ENCODE measurements at places on chromosomes 11 and 22. TPM values are rescaled to one million over a fixed set of nuclear protein-coding genes. Genes with fewer than 3 reads are reported as not detected.
A peak's percentile ranks its signal among the peaks of the same experiment; 100 is the strongest.

RNF169 gene
- polyA plus RNA-seq: 13.2 TPM

MRGPRX4 gene
- polyA plus RNA-seq: not detected

LMO2 gene
- polyA plus RNA-seq: 20.3 TPM

CYP2D6 gene
- polyA plus RNA-seq: 2.0 TPM

BIK gene
- polyA plus RNA-seq: not detected

DNA sequence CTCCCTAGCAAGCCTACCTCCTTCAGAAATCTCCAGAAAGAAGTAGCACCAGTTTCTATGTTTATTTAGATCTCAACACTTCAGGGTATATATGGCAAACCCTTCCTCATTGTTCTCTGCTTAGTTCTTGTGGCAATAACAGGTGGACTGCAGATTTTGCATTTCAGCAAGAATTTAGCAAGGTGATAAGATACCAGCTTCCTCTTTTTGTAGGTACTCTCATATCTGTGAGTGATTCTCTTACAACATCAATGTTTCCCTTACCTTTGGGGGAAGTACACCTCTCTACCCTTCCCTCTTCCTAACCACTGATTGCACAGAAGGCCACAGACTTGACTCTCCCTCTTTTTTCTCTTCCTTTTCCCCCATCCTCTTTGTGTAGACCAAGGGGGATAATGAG lies 230.9 kb upstream of the SESN3 start:
- DNase-seq: no peak

- no peak for DNase-seq
Observed at GRCh38 chr11:19766810-19767209, 54.2 kb downstream of the NAV2 start.

GRCh38 chr11:117506971-117507370 lies 179.3 kb downstream of the CEP164 start:
- no peak for DNase-seq

DNA sequence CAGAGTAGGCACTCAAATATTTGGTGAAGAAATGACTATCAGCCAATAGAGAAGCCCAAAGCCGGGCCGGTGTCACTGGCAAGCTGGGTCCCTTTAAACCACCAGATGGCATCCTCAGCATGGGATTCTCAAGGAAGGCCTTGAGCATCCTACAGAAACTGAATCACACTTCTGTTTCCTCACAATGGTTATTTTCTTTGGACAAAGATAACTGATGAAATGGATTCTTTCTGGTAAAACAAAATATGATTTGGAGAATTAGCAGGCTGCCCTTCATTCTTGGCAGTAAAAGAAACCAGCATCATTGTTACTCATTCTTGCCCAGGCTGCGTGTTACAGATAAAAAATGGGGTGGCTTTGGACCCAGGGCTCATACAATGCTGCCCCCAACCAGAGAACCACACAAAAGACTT lies 30.3 kb upstream of the ASPHD2 start:
- peak; percentile 56 for DNase-seq

GRCh38 chr11:11981364-11981763 lies 27.1 kb downstream of the DKK3 start:
- DNase-seq: no peak

GRCh38 chr11:17098038-17098437 lies 20.6 kb upstream of the RPS13 start:
- no peak for DNase-seq

DNA sequence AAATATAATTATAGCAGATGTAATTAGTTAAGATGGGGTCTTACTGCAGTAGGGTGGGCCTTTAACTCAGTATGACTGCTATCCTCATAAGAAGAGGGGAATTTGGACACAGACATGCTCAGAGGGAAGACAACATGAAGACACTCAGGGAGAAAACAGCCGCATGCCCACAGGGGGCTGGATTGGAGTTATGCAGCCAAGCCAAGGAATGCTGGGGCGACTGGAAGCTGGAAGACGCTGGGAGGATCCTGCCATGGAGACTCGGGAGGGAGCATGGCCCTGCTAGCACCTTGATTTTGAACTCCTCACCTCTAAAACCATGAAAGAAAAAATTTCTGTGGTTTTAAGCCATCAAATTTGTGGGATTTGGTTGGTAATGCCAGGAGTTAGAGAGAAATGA lies 40.9 kb downstream of the PANX1 start:
- no peak for DNase-seq
